ENCODE measurements at places on chromosomes 5 and 9.

GRCh38 chr5:54905942-54906537, 79.4 kb downstream of the ESM1 start:
- DNase-seq = no peak

- no peak for DNase-seq
Observed at GRCh38 chr9:127937056-127937387, 632 bp downstream of the DPM2 start.

GRCh38 chr5:136080483-136081216, 51.9 kb downstream of the TGFBI start:
- DNase-seq = peak; percentile 77

DNA sequence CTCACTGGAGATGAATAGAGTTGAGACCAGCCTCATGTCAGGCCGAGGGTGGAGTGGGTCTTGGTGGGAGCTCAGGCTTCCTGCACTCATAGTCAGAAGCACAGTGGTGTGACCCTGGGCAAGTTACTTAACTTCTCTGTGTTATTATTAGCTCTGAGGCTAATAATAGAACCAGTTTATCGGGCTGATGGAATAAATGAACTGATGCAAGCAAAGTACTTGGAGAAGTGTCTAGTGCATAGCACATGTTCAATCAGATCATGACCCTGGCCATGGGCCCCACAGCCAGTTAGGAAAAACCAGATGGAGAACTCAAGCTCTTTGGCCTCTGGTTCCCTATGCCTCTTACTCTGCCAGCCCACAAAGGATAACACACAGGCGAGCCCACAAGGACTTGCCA, 45.3 kb upstream of the OSMR start:
- no peak for DNase-seq

DNA sequence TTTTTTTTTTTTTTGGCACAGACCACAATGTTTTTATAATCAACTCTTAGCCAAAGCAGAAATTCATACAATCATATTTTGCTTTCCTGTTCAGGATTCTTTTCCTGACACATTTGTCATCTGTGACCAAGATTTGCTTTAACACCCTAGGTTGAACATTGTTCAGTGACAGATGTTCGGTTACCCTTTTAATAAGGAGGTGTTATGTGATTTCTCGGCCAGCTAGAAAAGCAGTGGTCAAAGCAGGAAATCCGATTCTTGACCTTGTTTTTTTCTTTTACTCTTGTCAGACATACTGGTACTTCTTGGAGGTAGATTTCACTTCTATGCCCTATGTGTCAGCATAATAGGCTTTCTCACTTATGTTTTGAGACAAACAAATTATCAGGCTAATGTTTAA, 335.3 kb upstream of the ACTBL2 start:
- no peak for DNase-seq

GRCh38 chr5:94153736-94154450, 412.5 kb upstream of the POU5F2 start:
- no peak for DNase-seq

GRCh38 chr9:111148052-111149017, 110.1 kb upstream of the LPAR1 start:
- no peak for DNase-seq

DNA sequence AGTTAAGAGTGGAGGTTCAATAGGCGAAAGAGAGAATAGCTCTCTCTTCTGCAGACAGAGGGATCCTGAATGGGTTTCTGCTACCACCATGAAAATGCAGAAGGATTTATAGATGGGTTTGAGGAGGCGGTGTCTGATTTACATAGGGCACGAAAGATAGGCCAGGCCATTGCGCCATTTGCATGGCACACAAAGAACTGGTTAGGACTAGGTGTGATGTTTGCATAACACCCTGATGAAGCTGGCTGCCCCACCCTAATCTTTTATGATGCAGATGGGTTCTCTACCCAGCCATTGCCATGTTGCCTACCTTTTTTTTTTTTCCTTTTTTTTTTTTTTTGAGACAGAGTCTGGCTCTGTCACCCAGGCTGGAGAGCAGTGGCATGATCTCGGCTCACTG, 51.4 kb upstream of the PDZD2 start:
- no peak for DNase-seq

DNA sequence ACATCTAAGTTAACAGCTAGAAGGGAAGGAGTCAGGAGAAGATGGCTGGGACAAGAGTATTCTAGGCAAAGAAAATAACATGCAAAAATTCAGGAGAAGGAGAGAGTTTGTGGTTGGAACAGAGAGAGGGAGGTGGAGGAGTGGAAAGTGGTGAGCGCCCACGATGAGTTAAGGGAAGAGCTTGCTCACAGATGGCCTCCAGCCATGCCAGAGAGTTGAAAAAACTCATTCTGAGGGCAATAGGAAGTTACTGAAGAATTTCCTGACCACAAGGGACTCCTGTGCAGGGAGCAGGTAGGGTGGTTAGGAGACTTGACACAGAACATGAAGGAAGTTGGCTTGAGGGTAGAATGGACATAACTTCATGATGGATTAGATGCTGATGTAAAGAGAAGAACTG, 159.7 kb downstream of the DOCK2 start:
- DNase-seq = no peak

DNA sequence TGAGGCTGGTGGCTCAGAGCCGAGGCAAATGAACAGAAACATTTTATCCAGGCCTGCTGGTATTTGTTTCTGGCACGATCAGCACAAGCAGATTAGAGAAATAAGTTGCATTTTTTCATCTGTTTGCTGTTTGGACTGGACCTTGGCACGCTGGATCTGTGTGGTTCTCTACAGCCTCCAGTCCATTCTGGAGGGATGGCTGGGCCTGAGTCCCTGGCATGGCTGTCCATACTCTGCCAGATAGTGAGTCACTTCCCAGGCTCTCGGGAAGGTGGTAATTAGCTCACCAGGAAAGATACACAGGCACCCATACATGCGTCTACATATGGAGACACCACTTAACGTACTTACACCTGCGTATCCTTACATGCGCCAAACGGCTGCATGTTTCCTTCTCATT, 78.6 kb downstream of the SPRY4 start:
- peak; percentile 36 for DNase-seq

- DNase-seq = no peak
Observed at GRCh38 chr5:142820447-142820846, 50.3 kb downstream of the ARHGAP26 start.

- no peak for DNase-seq
Observed at GRCh38 chr5:10222326-10222725, 27.4 kb downstream of the ATPSCKMT start.

- no peak for DNase-seq
Observed at GRCh38 chr9:22643541-22643940, 196.9 kb downstream of the DMRTA1 start.

DNA sequence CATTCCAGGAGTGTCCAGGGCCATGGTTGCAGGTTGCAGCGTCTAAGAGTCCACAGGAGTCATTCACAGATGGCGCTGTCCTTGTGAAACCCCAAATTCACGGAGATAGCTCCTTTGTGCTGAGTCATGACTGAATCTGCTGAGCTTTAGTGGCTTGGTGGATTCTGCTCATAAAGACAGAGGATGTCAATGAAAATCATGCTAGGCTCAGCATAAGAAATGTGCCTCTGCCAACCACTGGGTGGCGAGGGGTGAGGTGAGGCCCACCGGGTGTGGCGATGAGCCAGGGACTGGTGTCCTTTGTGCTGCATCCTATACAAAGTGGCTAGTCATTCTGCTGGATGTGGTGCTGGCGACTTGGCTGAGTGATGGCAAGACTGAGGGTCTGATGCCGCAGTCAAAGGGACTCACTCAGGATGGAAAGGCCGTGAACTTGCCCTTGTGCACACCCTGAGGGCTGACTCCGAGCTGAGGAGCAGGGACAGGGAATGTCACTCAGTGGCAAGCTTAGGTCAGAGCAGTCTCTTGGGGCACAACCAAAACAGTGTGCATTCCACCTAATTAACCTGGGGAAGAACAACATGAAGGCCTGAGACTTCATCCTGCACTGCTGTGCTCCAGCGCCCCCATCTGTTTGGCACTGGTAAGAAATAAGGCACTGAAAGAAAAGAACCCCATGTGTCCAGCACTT, 71.5 kb downstream of the DAP start:
- no peak for DNase-seq

DNA sequence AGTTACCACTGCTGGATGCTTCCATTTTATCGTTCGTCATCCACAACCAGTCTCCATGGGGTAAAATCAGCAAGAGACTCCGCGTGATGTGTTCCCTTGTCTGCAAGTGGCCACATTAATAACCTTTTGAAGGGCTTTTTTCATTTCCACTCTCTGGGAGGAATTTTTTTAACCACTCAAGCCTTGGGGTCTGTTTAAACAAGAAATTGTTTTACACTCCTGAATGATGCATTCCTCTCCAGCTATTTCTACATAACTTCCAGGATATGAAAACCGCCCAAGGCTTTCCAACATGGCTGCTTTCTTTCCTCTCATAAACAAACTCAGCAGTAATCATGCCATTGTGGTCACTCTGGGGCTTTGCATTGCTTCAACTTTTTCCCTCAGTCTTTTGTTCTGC, 217.2 kb upstream of the DAPK1 start:
- peak; percentile 100 for DNase-seq

DNA sequence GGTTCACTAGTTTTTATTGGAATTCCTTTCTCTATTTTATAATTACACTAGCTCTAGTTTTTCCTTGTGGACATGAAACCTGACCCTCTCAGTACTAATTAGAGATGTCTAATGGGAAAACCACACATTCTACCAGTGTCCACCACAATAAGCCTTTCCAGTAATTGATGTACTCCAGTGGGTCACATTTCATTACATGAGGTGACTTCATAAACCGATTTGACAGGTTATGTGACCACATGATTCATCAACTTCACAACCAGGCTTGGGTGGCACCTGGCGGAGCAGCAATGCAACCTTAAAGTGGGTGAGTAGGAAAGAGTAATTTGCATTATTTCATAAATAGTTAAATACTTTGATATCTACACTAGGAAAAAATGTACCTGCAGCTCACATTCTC, 284.2 kb upstream of the ADAMTS16 start:
- no peak for DNase-seq

- DNase-seq = no peak
Observed at GRCh38 chr9:121550569-121551512, 51.2 kb upstream of the GGTA1 start.

DNA sequence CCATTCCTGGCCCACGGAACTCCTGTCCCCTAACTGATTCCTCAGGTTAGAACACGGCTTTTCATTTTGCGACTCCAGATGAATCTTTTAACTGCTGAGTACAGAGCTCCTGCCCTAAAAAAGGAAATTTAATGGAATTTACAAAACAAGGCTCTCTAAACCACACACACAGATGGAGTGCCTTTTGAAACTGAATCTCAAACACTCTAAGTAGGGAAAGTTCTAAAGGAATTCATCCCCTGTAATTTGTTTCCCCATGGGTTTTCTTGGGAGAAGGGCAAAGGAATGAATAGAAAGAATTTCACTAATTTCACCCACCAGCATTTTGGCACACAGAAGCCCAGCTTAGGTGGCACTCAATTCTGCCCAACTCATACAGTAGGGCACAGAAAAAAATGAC, 106.5 kb downstream of the THBS4 start:
- no peak for DNase-seq

DNA sequence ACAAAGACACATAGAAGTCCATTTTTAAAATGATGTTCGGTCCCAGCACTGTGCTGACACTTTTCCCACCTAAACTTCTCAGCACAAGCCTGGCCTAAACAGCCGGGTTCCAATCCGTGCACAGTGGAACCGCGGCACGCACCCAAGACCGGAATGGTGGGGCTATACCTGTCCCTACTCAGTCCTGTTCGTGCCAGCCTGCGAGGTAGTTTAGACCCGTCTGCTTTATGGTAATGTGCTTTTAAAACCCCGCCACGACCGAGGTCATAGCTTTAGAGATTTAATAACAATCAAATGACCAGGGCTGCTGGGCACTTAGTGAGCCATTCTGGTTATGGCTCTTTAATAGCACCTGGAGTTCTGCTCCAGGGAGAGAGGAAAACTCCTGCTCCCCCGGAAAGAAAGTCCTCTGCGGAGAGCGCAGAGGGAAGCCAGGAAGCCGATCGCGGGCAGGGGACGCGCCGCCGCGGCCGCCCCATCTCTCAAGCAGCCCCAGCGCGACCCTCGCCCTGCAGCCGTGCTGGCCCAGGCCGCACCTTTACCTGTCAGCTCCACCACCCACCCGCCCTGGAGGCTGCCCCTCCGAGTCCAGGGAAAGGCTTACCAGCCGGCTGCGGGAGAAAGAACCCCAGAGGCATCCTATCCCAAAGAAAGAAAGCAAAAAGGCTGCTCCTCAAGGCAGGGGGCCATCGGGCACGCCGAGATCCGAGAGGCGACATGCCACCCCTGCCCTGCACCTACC, 511 bp downstream of the ARL15 start:
- DNase-seq = no peak

DNA sequence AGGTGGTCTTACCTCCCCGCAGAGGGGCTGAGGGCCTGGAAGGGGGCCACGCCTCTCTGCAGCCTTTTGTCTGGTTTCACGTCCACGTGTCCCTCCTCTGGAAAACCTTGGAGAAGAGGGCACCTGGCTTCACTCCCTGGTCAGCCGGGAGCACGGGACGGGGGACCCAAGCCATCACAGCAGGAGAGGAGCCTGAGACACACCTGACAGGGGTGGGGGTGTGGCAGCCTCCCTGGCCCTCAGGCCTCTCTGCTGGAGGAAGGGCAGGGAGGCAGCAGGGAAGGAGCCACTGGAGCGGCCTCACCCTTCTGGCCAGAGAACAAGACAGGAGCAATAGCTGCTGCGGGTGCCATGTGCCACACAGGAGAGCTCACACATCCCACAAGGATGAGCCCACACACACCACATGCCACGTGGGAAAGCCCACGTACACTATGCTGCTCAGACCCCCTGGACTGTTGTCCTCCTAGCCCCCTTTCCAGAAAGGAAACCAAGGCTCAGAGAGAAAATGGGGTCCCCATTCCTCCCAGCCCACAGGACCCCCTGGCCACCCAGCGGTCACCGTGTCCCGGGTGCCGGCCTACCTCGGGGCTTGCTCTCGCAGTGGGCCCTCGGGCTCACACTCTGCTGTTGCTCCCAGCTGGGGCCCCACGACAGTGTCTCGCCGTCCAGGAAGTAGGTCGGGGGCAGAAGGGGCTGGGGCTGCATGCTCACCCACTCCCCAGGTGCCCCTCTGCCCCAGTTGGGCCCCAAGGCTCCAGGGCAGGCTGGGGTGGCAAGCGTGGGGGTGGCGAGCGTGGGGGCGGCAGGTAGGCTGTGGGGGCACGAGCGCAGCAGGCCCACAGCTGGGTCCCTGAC, 18.2 kb downstream of the CCDC187 start:
- no peak for DNase-seq

GRCh38 chr9:135078361-135078821, 9.1 kb upstream of the OLFM1 start:
- DNase-seq = no peak

DNA sequence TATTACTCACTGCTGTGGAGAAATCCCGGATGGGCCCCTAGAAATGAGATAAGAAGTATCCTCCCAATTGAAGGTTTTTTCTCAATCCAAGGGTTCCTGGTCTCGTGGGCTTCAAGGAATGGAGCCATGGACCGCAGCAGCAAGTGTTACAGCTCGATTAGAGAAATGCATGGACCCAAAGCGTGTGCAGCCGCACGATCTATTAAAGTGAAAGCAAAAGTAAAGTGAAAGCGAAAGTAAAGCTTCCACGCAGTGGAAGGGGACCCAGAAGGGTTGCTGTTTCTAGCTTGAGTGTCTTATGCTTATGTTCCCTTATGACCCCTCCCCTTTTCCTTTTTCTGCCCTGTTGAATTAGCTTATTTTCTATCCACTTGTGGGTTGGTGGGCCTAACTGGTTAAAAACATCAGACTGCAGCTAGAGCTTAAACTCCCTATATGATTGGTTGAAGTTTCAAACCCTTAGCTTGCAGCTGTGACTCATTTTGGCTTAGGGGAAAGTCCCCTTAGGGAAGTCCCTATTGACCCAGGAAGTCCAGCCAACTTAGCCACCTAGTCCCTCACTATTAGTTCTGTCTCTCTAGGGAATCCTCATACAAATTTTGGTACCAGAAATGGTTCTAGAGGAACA, 1111.8 kb downstream of the TAF11L14 start:
- DNase-seq = no peak

GRCh38 chr5:171387970-171388815, 544 bp downstream of the NPM1 start:
- no peak for DNase-seq
